ENCODE measurements at places on chromosomes 2 and 18.

GRCh38 chr2:149556452-149556851 lies 31.1 kb downstream of the MMADHC start:
- DNase-seq = no peak

DNA sequence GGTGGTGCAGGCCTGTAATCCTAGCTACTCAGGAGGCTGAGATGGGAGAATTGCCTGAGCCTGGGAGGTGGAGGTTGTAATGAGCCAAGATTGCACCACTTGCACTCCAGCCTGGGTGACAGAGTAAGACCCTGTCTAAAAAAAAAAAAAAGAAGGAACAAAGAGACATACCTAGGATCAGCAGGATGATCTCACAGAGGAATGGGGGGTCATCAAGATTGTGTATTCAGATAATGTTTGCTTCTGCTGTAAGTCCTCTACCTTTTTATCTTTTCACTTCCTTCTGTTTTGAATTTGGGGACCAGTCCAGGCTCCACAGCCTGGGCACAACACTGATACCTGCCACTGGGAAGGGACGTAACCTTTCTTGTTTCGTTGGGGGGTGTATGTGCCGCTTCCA lies 53.2 kb downstream of the MAP4K4 start:
- DNase-seq = no peak

DNA sequence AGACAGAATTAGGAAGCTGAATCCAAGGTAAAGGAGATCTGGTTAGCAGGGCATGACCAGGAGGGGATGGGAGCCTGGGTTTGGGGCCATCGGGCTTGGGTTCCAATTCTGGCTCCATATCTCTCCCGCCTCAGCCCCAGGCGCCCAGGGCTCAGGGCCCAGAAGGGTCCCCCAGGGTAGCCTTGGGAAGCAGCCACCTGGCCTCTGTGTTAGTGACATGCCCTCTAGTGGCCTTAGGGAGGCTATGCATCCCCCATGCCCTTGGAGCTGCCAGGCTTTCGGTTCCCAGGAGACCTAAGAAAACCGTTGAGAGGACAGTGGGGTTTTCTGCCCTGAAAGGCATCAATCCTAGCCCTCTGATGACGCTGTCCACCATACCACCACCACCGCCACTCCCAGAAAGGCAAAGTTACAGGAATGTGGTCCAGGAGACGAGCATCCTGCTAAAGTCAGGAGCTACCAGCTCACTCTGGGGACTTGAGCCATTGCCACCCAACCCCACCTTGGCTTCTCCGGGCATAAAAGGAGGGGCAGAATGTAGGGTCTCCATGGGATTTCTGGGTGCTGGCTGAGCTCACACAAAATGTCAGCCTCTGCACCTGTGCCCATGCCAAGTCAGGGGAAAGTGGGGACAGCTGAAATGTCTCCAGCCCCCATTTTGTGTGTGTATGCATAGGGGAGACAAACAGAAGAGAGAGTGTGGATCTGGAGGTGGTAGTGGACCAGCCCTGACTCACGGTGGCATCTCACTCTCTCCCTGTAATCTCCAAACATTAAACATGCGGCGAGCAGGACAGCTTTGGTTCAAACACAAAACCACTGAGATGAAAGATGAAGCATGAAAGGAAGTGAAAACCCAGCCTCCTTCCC lies 56.5 kb downstream of the EMX1 start:
- DNase-seq = peak; percentile 44

GRCh38 chr2:222057347-222058073 lies 241.3 kb downstream of the PAX3 start:
- DNase-seq = peak; percentile 4

DNA sequence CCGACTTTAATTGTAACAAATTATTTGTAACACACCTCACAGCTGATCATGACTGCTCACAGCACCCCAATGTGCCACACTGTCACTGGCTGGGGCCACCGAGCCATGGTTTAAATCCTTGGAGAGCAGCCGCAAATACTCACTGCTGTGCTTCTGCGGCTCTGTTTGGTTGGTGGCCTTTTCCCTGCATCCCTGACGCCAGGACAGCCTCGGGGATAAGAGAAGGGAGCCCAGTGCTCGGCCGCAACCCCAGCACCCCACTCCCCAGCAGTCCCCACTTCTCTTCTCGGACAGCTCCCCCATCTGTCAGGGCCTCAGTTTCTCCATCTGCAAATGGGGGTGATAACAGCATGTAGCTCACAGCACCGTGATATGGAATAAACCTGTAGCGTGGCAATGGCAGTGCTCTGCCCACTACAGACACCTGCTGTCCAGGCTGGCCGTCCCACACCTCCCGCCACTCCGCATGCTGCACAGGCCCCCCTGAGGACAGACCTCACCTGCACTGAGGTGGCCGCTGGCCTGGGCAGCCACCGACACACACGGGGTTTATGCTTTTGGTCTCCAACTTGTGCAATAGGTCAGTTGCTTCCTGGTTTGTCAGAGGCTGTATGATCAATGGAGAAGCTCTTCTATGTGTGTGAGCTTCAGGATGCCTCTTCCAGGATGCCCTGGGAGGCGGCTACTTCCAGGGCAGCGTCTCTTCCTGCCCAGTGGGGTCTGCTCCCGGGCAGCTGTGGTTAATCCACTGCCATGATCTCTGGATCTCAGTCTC lies 87.1 kb downstream of the NDUFA10 start:
- no peak for DNase-seq

GRCh38 chr2:159270744-159271379 lies 15.6 kb downstream of the WDSUB1 start:
- DNase-seq = no peak

GRCh38 chr2:165239230-165239629 lies at the start of gene SCN2A:
TSS of gene SCN2A (plus strand) at chr2:165239414. CDS start at chr2:165295824, 56,410 bp downstream.
- peak; percentile 31 for DNase-seq

Data from B cell (primary cell).